Activated naive CD4-positive, alpha-beta T cell treated with Interleukin-2 at 50 U/mL for 16 hours (primary cell): ENCODE measurements at places on chromosomes 1 and 21.

DNA sequence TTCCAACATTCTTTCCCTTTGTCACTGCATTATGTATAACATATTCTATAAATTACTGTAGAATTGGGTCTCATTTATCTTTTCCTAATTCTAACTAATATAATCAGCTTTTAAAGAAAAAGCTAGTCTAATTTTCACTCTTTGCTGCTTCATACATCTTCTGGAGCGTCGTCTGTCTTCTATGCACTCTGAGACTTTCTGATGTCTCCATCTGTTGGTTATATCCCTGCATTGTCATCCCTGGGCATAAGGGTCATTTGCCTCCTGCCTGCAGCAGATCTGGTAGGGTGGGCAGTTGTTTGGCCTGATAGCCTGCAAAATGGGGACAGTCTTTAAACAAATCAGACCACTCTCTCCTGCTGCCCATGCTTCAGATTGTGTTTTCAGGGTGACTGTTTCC lies 40.8 kb upstream of the DYNLT5 start:
- DNase-seq, result no peak

- DNase-seq, result no peak
Measured at GRCh38 chr1:76170084-76170483, 95.5 kb downstream of the ST6GALNAC3 start.

DNA sequence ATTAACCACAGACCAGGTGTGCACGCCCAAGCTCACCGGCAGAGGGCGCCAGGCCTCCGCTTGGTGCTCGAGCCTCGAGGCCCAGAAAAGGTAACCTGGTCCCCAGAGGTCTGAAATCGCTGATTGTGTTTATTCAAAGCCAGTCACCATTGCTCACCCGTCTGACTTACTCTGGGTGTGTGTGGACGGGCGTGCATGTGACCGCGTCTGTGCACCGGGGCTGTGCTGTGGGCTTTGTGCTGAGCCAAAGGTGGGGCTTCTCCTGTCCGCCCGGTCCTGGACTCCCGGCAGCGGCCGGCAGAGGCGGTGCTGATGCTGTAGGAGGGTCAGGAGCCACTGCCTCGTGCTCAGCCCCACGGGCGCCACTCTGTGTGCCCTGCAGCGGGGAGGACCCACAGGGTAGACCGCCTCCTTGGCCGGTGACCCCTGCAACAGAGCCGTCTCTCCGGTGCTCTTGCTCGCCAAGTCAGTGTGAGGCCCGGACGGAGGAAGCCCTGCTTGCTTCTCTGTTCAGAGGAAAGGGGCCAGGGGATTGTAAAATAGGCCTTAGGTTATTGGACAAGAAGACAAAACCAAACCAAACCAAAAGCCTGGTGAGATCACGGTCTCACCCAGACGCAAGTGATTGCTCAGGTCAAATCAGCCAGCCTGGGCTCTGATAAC lies 32.0 kb upstream of the BTG2 start:
- peak; percentile 93 for DNase-seq

DNA sequence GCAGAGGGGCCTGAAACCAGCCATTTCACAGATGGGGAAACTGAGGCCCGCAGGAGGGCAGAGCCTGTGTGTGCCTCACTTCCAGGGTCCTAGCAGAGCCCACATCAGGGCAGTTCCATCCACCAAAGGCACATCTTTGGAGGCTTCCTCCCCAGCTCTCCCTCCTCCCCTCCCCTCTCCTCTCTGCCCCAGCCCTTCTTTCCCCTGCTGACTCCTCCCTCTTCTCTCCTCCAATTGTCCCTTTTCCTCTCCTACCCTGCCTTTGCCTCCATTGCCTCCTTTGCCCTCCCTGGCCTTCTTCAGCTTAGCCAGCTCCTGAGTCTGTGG lies 56.6 kb downstream of the TMEM53 start:
- DNase-seq, result no peak

GRCh38 chr1:162973381-162973795 lies 95.8 kb upstream of the RGS4 start:
- no peak for DNase-seq

DNA sequence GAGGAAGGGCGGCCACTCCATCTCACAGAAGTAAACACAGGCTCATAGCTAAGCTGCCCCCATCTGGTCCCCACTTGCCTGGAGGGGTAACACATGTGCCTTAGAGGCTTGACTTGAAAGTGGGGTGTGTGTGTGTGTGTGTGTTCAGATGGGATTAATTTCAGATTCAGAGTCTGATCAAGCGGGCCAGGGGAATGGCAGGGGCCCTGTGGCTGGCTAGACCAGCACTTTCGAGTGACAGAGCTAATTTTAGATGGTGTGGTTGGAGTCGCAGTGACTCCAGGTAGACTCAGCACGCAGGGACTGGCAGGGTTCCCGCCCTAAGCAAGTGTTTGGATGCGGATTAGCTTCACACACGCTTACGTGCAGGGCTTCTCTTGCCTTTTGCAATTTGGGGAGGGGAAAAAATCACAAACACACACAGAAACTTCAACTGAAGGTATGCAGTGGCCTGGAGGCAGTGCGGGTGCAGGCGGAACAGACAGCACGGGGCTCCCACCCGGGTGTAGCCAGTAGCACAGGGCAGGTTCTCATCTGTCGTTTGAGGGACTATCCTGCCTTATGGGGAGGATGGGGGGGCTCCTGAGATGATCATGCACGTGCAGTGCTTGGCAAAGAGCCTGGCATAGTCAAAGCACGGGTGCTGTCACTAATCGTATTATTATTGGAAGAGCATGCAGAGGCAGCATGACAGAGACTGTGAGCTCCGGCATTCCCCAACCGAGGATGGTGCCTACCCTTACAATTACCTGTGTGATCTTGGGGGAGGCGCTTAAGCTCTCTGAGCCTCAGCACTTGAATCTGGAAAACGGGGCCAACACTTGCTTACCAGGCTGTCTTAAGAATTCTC lies 1.3 kb downstream of the EDN2 start:
- DNase-seq, result no peak

DNA sequence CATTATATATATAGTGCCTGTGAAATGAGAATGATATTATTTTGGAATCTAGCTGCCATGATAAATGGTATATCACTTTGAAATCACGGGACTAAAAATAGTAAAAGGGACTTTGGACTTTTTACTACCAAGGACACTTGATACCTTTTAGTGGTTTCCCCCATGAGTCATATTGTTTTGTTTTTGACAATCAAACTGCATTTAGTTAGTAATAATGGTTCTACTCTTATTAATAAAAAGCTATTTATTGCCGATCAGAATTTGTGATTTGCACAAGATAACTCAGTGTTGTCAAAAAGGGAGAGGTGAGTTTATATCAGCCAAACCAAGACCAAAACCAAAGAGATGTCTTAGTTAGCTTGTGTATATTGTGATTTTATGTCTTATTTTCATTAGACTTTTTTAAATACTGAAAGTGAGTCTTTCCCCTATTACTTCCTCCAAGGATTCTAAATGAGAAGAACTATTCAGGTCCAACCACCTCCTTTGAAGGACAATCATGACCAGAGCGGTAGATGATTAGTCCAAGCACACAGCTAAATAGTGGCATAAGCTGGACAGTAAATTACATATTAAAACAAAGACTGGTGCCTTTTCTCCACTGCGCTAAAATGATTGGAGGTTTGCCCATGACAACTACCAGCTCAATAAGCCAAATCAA lies 281.7 kb upstream of the ESRRG start:
- DNase-seq, result no peak

GRCh38 chr1:224223819-224224714 lies 41.0 kb downstream of the DEGS1 start:
- DNase-seq, result no peak

DNA sequence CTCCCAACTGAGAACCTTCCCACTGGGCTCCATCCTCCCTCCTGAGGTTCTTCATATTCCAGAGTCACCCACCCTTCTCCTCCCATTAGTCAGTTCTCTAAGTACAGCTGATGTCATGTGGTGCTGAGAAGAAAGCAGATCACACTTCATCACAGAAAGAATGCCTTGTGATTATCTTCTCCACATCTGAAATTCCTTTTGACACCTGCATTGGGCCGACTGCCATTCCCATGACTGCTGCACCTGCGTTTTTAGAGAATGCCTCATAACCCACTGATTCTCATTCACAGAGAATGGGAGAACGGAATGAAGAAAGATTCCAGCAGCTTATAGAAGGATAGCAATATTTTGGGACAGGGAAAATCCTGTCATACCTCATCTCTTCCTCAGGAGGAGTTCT lies 14.3 kb downstream of the LEPR start:
- DNase-seq, result no peak

DNA sequence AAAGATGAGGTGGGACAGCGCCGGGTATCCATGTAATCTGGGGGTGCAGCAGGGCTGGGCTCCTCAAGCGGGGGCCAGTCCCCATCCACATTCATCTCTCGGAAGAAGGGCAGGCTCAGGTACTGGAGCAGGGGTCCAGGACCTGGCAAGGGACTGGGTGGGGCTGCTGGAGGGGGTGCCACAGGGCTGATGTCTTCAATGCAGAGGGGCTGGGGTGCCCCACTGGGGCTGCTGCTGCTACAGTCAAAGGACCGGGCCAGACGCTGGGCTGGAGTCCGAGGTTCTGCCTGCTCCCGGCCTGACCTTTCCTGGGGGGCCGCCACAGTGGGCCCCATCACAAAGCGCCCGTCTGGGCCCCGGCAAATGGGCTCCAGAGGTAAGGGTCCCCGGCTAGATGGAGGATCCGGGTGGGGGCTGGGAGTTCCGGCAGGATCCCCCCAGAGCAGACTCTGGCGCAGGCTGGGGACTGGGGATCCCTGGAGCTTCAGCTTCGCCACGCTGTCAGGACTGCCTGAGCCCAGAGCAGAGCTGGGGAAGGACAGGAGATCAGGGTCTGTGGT lies 3.3 kb upstream of the TAGLN2 start:
- no peak for DNase-seq

DNA sequence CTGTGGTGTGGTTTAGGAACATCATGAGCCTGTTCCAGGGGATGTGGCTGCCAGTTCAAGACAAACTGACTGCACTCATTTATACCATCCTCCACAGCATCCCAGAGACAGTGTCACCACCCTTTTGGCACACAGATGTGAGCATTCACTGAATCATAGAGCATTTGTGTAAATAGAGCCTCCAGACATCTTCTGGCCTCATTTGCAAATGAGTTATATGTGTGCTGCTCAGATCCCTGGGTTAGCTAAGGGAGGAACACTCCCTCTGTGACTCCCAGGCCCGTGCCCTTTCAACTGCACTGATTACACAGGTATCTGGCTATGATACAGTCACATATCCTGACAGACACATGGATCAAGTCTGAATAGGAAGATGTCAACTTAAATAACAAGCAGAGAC lies 351.5 kb upstream of the PLD5 start:
- DNase-seq, result no peak

- no peak for DNase-seq
Measured at GRCh38 chr21:42319376-42319775, 4.2 kb upstream of the TFF3 start.

GRCh38 chr1:184425449-184426277 lies 38.8 kb downstream of the C1orf21 start:
- no peak for DNase-seq

DNA sequence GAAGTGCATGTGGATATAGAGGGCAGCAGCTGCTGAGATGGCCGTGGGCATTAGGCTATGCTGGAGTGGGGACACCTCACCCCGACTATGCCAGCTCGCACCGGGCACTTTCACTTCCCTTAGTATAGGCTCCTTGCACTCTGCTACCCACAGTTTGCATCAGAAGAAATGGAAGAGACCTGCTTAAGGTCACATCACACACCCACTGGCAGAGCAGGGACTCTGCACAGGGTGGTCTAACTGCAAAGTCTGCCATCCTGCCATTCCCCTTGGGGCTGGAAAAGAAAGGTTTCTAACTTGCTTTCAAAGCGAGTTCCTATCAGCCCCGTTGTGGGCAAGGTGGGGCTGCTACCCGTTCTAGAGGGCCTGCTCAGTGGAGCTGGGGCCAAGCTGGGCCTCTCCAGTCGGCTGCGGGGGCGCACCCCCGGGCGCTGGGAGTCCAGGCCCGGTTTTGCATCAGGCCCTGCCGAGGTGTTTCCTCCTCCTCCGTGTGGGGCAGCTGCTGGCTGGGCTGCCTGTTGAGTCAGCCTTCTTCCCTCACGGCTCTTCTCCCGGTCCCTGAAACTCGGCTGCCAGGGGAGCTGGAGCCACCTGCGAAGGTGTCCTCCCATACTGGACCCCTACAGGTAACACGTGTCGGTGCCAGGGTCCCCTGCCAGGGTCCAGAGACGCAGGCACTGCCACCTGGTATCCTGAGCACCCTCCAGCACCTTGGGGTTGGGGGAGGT lies at the start of gene SYTL1:
Gene SYTL1, plus strand, starts transcription at position 498 of the 728 bp plus-strand sequence. CDS start 3,313 bp downstream, outside the sequence.
- peak; percentile 68 for DNase-seq
